ENCODE measurements at places on chromosomes 2 and 18.

GRCh38 chr18:48674758-48675351 is 136.0 kb downstream of the CTIF start:
- no peak for DNase-seq

GRCh38 chr2:76501641-76502040 is 790.9 kb upstream of the GCFC2 start:
- no peak for DNase-seq

DNA sequence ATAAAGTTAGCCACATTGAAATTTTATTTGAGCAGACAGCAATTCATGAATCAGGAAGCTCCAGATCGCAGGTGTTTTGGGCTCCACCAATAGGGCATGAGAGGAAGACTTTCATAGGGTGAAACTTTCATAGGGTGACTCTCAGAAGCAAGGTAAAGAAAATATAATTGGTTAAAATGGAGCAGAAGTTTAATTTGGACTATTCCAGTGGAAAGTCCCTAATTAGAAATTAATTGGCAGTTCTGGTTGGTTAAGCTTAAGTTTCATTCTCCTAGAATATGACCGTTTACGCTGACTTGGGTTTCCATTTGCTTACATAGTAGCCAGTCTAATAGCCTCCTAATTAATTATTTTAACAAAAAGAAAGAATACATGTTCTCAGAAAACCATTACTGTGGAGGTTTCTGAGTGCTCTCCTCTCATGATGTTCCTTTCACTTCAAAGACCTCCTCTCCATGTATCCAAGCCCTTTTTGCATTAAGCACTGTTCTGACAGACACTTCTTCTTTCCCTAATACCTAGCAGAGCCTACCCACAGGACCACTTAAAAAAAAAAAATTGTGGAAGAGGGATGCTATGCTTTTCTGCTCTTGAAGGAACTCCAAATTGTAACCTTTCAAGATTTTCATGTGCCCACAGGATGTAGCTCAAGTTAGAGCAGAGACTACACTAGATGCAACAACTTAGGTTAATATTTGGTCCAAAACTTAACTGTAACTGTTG is 99.1 kb downstream of the MREG start:
- DNase-seq: no peak

DNA sequence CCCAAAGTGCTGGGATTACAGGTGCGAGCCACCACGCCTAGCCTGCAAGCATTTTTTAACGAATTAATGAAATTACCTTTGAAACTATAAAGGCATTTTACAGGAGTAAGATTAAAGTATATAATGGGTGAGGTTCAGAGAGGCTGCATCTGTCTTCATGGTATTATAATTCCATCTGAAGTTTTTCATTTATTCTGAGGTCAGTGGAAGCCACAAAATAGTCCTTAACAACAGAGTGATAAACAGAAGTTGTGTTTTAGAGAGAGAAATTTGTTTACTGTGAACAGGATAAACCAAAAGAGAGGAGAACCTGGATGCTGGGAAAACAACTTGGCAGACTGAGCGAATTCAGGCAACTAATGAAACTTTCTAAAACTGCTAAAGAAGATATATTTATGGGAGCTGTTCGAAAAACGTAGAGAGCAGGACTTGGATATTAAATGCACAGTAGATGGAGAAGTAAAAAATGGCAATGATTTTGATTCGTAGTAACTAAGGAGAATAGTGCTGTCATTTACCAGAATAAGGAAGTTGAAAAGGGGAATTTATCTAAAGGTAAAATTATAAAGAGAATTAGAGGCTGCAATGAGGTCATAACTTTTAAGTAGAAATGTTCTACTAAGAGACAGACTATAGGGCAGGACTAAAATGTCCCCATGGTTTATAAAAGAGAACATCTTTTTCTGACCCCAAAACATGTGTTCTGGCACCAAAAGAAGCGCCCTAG is 37.9 kb upstream of the ITGA4 start:
- no peak for DNase-seq

DNA sequence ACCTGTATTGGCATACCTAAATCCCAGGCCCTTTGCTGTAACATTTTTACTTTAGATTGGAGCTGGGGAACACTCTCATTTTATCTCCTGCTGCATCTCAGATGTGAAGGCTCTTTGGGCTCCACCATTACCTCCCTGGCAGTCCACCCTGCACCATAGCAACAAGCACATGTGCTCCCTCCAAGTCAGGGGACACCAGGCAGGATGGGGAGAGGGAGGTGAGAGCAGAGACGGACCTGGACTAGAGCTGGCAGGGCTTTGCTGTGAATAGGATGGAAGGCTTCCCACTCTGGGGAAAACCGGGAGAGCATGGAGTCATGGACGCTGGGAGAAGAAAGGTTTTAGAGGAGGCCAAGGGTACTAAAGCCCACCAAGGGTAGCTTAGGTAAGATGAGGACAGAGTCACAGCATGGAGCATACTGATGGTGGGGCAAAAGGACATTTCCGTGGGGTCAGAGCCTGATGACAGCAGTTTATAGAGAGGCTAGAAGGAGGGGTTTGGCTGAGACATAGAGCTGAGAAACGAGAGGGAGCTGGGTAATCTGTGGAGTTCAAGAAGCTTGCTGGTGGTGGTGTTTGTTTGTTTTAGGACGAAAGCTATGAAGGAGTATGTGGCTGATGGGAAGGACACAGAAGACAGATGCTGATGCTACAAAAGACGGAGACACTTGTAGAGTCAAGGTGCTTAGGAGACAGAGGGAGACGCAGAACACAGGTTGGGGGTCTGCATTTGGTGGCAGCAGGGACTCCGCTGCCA is 134.8 kb downstream of the COL6A3 start:
- no peak for DNase-seq

GRCh38 chr2:240564561-240565332 is 3.5 kb upstream of the RNPEPL1 start:
- DNase-seq: no peak

GRCh38 chr2:76210551-76210950 is 499.8 kb upstream of the GCFC2 start:
- no peak for DNase-seq

DNA sequence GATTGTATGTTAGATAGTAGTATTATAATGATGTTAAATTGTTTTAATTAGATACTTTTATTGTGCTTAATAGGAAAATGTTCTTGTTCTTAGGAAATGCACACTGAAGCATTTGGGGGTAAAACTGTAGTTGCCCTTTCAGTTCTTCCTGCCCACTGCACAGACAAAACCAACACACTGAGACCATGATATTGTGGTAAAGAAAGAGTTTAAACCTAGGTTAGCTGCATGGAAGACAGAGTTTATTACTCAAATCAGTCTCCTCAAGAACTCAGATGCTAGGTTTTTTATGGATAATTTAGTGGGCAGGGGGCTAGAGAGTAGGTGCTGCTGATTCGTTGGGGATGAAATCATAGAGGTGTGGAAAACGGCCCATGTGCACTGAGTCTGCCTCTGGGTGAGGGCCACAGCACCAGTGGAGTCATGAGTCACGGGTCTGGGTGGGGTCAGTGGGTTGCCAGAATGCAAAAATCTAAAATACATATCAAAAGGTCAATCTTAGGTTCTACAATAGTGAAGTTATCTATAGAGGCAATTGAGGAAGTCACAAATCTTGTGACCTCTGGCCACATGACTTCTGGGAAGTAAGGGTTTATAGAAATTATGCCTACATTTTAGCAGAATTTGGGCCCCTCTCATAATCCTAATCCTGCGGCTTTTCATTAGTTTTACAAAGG is 283.4 kb upstream of the FBXO11 start:
- DNase-seq: no peak

GRCh38 chr2:170467568-170468422 is 247.3 kb upstream of the SP5 start:
- DNase-seq: no peak

DNA sequence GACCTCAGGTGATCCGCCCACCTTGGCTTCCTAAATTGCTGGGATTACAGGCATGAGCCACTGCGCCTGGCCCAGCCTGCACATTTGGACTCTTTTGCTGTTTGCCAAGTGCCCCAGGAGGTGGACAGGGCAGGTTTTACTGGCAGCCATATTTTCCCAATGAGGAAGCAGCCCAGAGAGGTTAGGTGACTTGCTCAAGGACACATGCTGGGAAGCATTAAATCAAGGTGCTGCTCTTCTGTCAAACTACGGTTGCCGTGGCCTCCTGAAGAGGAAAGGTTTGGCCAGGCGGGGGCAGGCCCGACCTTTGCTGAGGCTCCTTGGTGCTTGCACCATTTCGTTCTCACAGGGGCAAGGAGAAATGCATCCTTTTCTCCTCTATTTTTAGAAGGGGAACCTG is 44.0 kb downstream of the DNMT3A start:
- no peak for DNase-seq

GRCh38 chr2:74496997-74497776 is 2.2 kb downstream of the LBX2 start:
- no peak for DNase-seq

- peak; percentile 71 for DNase-seq
Observed at GRCh38 chr2:109128048-109128615, 873 bp upstream of the SH3RF3 start.

- no peak for DNase-seq
Observed at GRCh38 chr2:240355001-240355891, 80.2 kb upstream of the GPC1 start.

- DNase-seq: no peak
Observed at GRCh38 chr2:113700186-113700841, 56.1 kb downstream of the SLC35F5 start.

GRCh38 chr2:158725441-158725891 is 69.7 kb upstream of the DAPL1 start:
- peak; percentile 16 for DNase-seq

DNA sequence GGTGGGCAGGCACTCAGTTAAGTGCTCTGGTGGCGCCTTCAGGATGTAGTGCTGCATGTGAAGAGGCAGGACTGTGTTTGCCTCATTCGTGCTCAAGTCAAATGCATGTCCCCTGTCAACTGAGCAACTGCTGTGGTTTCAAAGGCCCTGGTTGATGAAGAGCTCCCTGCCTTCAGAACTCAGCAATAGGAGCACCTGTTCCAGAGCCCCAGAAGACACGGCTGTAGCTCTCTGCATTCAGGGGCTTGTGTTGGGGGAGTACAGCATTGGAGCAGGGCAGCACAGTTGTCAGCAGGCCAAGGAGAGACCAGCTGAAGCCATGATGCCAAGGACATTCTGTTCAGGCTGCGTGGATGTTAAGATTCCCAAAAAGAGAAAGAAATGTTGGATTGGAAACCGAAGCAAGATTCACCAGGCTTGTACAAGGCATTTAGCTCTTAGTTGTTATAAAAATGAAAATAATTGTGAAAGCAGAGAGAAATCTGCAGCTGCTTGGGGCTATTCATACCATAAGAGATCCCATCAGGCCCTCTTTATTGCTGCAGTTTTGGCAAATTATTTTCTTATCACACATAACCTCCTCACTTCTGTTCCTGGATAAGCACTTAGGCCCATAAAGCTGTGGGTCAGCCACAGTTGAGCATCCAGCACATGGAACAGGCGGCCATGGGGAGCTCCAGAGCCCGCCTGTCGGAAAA is 252.4 kb upstream of the ZNF521 start:
- DNase-seq: no peak

DNA sequence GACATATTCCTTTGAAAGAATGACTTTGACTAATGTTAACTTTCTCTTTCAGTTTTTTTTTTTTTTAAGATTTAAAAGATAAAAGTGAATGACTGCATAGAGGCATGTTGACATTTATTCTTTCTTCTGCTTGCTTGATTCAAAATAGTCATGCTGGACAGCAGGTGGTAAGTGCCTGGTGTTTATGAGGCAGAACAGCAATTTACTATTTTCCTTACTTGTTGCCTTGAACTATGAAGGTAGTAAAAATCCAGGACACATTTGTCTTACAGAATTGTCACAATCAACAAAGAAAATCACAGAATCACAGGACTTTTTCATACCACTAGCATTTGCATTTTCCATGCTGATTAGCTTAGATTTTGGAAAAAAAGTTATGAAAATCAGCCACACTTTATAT is 388.3 kb downstream of the CTNNA2 start:
- DNase-seq: no peak

DNA sequence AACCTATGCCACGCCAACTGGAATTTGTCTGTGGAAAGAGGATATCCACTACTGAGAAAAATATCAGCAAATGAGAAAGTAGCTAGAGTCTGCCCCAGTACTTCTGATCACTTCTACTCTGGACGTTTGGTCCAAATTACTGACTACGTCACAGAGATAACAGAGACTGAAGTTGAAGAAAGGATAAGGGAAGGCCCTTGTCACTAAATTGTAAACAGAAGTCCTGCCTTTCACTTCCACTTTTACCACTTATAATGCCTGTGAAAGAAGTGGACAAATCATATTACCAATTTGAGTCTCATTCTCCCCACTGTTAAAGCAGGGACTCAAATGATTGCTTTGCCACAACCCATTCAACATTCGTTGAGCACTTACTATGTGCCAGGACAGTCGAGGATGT is 173.9 kb upstream of the ERBB4 start:
- no peak for DNase-seq

DNA sequence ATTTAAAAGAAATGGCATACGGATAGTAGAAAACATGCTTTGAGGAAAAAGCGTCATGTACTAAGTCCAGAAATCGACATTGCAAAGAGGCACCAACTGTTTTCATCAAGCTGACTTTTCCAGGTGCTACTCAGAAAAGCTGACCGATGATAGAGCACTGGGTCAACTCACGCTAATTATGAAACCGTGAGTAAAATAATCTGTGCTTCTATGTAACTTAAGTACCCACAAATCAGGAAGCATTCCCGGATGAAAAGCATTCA is 353 bp upstream of the NUP35 start:
- no peak for DNase-seq

- no peak for DNase-seq
Observed at GRCh38 chr2:55010915-55011314, 39.3 kb downstream of the RTN4 start.

GRCh38 chr18:61753373-61753772 is 139.4 kb downstream of the RNF152 start:
- no peak for DNase-seq

- no peak for DNase-seq
Observed at GRCh38 chr2:86073225-86073624, 32.5 kb downstream of the POLR1A start.

DNA sequence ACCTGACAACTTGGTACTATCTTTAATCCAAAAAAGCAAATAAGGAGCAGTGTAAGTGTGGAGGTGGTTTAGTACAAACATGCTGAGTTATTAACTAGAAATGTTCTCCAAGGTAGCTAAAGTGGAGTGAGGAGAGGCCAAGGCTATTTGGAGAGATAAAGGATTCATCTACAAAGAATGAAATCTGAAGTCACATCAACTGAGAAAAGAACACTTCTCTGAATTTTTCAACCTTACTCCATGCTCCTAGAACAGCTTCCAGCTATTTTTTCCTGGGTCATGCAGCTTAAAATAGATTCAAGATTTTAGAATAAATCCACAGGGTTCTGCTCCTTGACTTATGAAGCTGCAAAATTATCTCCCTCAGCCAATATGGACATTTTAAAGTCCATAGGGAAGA is 18.7 kb downstream of the IMMT start:
- no peak for DNase-seq

DNA sequence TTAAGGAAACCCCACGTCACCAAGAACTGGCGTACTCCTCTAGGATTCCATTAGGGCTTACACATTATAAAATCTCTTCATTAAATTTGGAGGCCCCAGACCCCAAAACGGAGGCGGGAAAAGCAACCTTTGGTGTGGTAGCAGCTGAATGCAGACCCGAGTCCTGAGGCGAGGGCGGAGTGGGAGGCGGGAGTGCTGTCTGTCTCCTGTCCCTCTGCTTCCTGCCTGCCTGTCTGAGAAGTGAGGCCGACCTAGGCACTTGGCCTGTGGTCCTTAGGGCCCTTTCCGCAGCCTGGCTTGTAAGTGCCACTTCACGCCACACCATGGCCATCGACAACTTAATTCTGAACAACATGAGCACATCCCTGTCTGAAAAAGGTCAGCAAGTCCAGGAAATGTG is 102.1 kb downstream of the RTN4 start:
- DNase-seq: no peak

- DNase-seq: no peak
Observed at GRCh38 chr18:58911241-58911640, 46.6 kb downstream of the ZNF532 start.
